ENCODE measurements at places on chromosomes 16 and 17. TPM values are rescaled to one million over a fixed set of nuclear protein-coding genes. Genes with fewer than 3 reads are reported as not detected.
A peak's percentile ranks its signal among the peaks of the same experiment; 100 is the strongest.

CACNG3 gene
- total RNA-seq, result not detected

DNA sequence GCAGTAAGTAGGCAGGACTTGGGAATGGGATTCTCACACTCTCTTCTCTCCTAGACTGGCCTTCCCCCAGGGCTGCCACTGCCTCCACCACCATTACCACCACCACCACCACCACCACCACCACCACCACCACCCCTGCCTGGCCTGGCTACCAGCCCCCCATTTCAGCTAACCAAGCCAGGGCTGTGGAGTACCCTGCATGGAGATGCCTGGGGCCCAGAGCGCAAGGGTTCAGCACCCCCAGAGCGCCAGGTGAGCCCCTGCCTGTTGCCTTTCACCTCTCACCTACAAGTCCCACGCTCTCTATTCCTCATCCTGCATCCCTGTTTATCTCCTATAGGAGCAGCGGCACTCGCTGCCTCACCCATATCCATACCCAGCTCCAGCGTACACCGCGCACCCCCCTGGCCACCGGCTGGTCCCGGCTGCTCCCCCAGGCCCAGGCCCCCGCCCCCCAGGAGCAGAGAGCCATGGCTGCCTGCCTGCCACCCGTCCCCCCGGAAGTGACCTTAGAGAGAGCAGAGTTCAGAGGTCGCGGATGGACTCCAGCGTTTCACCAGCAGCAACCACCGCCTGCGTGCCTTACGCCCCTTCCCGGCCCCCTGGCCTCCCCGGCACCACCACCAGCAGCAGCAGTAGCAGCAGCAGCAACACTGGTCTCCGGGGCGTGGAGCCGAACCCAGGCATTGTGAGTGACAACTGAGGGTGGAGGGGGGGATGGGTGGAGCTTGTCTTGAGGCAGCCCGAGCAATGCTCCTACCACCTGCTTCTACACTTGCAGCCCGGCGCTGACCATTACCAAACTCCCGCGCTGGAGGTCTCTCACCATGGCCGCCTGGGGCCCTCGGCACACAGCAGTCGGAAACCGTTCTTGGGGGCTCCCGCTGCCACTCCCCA lies 7.9 kb upstream of the TMEM88 start:
- DNase-seq, result no peak

DNA sequence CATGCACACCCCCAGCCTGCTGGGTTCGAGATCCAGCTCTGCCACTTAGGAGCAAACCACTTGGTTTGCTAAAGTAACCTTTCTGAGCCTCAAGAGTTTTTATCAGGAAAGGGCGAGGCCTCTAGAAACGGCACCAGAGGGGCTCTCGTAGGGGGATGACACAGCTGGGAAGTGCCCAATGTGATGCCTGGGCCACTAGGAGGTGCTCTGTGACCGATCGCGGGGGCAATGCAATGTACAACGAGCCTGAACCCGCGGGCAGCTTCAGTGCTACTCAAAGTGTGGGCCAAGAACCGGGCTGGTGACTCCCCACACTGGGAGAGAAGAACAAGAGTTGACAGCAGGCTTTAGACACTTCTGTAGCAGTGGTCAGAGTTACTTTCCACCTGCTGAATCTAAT lies 9.4 kb downstream of the C16orf89 start:
- DNase-seq, result peak; percentile 64

- peak; percentile 68 for DNase-seq
Observed at GRCh38 chr17:1736348-1737281, 6.1 kb upstream of the SERPINF2 start.

ZG16B gene
- total RNA-seq, result 1.1 TPM

DNA sequence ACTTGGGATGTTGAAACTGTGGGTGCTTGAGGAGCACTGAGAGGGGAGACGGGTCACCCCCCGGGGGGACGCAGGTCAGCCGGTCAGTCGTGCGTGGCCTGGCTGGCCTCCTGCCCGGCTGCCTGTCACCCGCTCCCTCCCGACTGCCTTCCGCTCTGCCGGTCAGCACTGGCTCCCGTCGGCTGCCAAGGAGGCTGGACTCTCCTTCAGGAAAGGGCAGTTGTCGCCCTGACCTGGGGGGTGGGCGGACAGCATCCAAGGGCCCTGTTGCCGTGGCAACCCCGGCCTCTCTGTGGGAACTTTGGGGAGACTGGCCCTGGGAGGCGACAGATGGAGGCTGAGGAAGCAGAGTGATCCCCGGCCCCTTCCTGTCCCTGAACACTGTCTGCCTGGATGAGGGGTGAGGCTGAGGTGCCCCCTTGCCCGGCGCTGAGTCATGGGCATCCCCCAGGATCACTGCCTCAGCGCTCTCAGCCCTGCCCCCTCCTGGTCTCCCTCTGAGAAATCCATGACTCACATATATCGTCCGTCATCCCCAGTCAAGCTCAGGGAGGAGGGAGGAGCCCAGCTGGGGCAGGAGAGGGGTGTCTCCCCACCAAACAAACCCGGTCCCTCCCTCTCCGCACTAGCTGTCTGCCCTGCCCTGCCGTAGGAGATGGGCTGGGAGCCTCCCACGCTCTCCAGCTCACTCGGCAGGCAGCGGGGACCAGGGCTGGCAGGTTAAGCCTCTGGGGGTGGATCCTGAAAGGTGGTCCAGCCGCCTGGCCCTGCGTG lies at the start of gene ADGRG1:
Gene ADGRG1, plus strand, starts transcription at position 623 of the 774 bp plus-strand sequence. CDS start 21,658 bp downstream, outside the sequence.
- peak; percentile 78 for DNase-seq

CA10 gene
- not detected for total RNA-seq

- DNase-seq, result no peak
Observed at GRCh38 chr17:30413109-30413508, 34.4 kb downstream of the CPD start.

GRCh38 chr16:66161942-66162341 lies 204.5 kb upstream of the CDH5 start:
- no peak for DNase-seq

- no peak for DNase-seq
Observed at GRCh38 chr16:67082891-67083290, 26.9 kb upstream of the PHAF1 start.

PRSS53 gene
- 3.1 TPM for total RNA-seq

HCRT gene
- not detected for total RNA-seq

TMEM238L gene
- total RNA-seq, result not detected

- peak; percentile 38 for DNase-seq
Observed at GRCh38 chr17:34171245-34171818, 83.8 kb upstream of the CCL2 start.

CXCL16 gene
- total RNA-seq, result 2.0 TPM

C17orf75 gene
- total RNA-seq, result 31.0 TPM

DNA sequence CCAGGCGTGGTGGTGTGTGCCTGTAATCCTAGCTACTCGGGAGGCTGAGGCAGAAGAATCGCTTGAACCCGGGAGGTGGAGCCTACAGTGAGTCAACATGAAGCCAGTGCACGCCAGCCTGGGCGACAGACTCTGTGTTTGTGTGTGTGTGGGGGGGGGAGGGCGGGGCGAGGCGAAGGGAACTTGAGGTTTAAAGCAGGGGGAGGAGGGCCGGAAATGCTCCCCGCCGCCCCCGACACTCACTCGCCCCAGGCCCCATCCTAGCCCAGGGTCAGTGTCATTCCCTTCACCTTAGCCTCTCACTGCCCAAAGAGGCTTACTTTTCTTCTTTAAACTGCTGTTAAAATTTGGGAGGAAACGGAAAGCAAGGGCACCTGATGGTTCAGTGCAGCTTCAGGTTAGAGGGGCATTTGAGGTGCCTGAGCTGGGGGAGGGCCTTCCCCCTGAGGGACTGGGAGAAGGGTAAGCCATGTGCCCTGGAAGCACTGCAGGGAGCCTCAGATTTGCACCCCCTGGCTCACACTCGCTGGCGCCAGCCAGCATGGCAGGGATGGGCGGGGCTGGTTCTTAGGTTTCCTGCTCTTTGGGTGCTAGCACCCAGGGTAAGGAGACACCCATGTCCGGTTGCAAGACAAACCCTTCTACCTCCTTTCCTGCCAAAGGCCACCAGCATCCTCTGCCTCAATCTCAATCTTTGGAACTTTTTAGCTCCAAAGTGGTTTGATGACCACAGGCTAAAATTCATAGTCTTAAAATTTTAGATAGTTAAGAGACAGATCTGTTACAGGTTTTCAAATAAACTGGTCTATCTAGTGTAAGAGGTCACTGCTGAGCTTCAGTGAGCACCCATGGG lies 2.2 kb upstream of the LIMD2 start:
- peak; percentile 78 for DNase-seq

DNA sequence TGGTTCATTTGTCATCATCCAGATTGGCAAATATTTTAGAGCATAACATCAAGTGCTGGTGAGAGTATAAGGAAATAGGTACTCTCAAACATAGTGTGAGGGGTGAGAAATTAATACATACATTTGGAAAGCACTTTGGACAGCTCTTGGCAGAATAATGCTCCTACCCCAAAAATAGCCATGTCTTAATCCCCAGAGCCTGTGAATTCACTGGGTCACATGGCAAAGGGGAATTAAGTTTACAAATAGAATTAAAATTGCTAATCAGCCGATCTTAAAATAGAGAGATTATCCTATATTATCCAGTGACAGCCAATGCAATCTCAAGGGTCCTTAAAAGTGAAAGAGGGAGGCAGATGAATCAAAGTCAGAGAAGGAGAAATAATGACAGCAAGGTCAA lies 38.8 kb upstream of the ANKFN1 start:
- DNase-seq, result no peak

DNA sequence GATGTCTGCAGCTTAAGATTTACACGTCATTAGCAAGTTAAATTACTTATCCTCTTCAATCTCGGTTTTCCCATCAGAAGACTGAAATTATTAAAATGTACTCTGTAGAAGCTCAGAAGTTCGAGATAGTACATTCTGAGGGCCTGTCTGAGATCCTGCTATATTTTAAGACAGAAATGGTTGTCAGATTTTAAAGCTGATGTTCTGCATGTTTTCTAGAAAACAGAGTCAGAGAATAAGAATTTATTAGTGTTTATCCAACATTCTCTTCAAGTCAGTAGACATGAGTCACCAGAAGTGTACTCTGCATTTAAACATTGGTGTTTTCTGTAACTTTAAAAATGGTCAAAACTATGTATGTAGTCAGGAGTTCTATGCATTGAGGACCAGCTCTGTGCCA lies 155.2 kb upstream of the MYOCD start:
- no peak for DNase-seq

- DNase-seq, result no peak
Observed at GRCh38 chr16:14146445-14146844, 75.3 kb downstream of the MRTFB start.

MMP15 gene
- total RNA-seq, result 0.12 TPM

DNA sequence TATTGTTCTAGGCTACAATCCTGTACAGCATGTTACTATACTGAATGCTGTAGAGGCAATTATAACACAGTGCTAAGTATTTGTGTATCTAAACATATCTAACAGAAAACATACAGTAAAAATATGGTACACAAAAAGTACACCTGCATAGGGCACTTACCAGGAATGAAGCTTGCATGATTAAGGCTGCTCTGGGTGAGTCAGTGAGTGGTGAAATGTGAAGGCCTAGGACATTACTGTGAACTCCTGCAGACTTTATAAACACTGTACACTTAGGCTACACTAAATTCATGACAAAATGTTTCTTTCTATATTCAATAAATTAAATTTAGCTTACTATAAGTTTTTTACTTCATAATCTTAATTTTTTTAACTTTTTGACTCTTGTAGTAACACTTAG lies 37.1 kb downstream of the AMFR start:
- DNase-seq, result no peak
